ENCODE measurements at places on chromosomes 16 and 17.

GRCh38 chr16:62870554-62870953 is 834.3 kb upstream of the CDH8 start:
- no peak for DNase-seq

DNA sequence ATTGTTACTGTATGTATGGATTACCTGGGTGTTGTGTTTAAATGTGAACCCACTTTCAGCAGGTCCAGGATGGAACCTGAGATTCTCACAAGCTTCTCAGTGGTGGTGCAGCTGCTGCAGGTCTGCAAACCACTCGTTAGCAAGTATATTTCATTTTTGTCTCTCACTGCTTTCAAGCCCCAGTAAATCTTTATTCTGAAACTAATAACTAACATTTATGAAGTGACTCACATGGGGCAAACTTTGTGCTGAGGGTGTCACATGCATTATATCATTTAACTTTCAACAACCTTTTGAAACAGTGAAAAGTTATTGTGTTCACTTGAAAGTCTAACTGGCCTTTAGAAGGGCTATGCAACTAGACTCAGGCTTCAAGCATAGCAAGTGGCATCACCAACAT is 98.9 kb upstream of the DYNLRB2 start:
- DNase-seq: no peak

GRCh38 chr16:88770461-88771293 is 14.3 kb downstream of the PIEZO1 start:
- DNase-seq: peak; percentile 11

DNA sequence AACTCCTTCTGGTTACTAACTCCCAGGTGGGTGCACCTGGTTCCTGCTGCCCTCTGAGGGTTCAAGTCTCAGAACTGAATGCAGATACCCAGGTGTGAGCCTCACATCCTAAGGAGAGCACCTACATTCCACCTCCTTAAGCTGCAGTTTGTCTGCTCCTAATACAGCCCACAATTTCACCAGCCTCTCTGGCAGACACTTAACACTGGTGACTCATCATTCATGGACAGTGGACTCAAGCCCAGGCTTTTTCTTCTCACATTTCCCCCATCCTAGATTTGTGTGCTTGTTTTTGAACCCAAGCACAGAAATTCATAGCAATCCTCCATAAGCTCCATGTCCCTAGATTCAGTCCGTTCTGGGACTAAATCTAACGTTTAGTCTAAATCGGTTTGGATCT is 7.0 kb upstream of the MAF start:
- no peak for DNase-seq

GRCh38 chr16:72901000-72901627 is 146.8 kb downstream of the ZFHX3 start:
- DNase-seq: no peak

GRCh38 chr16:66039793-66040192 is 326.7 kb upstream of the CDH5 start:
- DNase-seq: no peak

GRCh38 chr17:5297245-5297644 is 15.2 kb downstream of the RABEP1 start:
- DNase-seq: no peak

DNA sequence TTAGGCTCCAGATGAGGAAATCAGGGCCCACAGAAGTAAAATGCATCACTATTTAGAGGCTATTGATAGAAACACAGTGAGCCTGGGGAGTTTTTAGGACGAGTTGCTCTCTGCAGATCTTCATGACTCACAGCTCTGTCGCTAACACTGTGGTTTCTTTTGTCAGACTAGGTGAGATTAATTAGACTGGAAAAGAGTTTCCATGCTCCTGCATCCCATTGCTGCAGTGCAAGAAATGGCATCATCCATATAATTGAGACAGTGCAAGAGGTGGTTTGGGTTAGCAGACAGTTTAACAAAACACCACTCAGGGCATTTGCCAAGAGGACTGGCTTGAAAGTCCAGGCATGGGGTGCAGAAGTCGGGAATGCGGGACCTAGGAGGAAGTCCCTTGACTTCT is 198.8 kb upstream of the CACNG5 start:
- peak; percentile 12 for DNase-seq

- no peak for DNase-seq
Measured at GRCh38 chr16:27273330-27273669, 4.7 kb upstream of the NSMCE1 start.

GRCh38 chr16:69465881-69466280 is 41.5 kb downstream of the CYB5B start:
- DNase-seq: no peak

Measured in activated CD4-positive, alpha-beta T cell treated with anti-CD3 and anti-CD28 coated beads, Interleukin-2, Interleukin-4, amounts not matched to agents 100 ng/mL and 50 ng/mL, durations not matched to agents 16 hours and 8 hours (primary cell).